ENCODE measurements at places on chromosomes 3 and 15. TPM values are rescaled to one million over a fixed set of nuclear protein-coding genes. Genes with fewer than 3 reads are reported as not detected.

The AHSG gene
- not detected for total RNA-seq

The FEZF2 gene
- not detected for total RNA-seq

The SCAANT1 gene
- total RNA-seq = not detected

The PXYLP1 gene
- total RNA-seq = 24.2 TPM

The HDDC3 gene
- 7.9 TPM for total RNA-seq

The BFSP2 gene
- total RNA-seq = not detected

The ESYT3 gene
- total RNA-seq = 7.9 TPM

The MKRN2 gene
- total RNA-seq = 27.0 TPM

The IL12A gene
- total RNA-seq = 0.30 TPM

The TLR9 gene
- total RNA-seq = not detected

The RNF111 gene
- total RNA-seq = 26.5 TPM

The RPL39L gene
- total RNA-seq = 15.0 TPM

The STRC gene
- 0.59 TPM for total RNA-seq

The ZKSCAN7 gene
- 8.1 TPM for total RNA-seq

The PIF1 gene
- 1.9 TPM for total RNA-seq

The GOLGA8F gene
- not detected for total RNA-seq

The HIGD2B gene
- total RNA-seq = not detected

The CGNL1 gene
- total RNA-seq = 23.5 TPM

The SLC51B gene
- not detected for total RNA-seq

The SERPINI2 gene
- total RNA-seq = not detected

The TERC gene
- total RNA-seq = 69.1 TPM

All from skin of body (tissue), 3 donors.